ENCODE measurements at places on chromosomes 16 and 17.

- no peak for DNase-seq
Observed at GRCh38 chr16:88610909-88611812, 27.2 kb upstream of the IL17C start.

- DNase-seq: no peak
Observed at GRCh38 chr17:60901806-60902205, 224.2 kb downstream of the BCAS3 start.

DNA sequence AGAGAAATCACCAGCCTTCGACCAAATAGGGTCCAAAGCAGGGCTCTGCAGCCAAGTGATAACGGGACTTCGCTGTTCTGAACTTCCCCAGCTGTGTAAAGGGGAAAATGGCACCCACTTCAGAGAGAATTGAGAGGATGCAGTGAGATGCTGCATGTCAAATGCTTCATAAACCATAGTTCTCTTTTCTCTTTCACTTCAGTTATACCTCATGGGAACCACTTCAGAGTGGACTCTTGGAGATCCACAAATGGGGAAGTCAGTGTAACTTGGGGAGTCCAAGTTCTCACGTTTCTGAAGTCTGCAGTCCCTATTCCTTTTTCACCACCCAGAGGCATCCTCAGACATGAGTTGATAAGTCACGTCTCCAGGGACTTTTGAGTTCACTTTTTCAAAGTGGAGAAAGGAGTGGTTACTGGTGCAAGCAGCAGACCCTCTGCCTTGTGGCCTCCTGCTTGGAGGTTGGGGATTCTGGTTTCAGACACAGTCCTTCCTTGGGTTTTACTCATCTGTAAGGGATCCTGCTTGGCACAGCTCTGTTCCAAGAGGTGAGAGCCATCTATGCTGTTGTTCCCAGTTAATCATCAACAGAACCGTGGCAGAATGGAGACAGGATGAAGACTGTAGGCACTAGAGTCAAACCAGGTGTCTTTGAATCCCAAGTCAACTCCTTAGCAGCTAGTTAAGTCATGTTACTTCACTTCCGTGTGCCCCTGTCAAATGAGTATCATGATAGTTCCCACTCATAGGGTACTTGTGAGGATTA is 123.4 kb upstream of the NOL11 start:
- no peak for DNase-seq

GRCh38 chr17:45430738-45431530 is 1.7 kb downstream of the ARHGAP27 start:
- DNase-seq: no peak

- no peak for DNase-seq
Observed at GRCh38 chr16:89448656-89449055, 41.7 kb downstream of the ANKRD11 start.

DNA sequence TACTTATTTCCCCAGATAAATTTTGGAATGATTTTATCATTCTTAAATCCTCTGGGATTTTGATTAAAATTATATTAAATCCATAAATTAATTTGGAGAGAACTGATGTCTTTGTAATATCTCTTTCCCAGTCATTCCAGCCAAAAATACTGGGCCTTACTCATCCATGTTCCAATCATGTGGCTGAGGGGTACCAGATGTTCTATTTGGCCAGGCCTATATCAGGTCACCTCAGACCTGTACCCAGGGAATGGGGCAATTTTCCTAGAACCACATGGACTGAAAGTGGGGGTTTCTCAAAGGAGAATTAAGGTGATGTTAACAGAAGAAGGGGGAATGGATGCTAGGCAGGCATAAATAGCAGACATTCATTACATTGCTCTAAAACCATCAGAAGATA is 7.5 kb downstream of the SNTB2 start:
- DNase-seq: no peak

GRCh38 chr16:87368029-87368770 is 15.4 kb downstream of the FBXO31 start:
- no peak for DNase-seq

DNA sequence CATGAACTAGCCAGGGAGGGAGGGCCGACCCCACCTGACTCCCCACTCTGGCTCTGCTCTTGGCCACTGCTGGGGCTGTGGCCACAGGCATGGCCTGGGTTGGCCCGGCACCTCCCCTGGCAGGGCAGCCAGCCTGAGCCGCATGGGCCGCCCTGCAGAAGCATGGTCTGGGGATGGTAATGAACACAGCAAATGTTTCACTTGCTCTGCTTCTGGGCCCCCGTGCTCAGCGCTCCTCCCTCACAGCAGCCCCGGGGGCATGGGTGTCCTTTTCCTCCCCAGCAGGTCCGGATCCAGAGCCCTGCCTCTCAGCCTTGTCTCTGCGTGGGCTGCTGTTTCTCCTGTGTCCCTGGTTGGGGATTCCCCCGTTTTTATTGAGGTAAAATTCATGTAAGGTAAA is 30.9 kb upstream of the KCNJ12 start:
- DNase-seq: no peak

DNA sequence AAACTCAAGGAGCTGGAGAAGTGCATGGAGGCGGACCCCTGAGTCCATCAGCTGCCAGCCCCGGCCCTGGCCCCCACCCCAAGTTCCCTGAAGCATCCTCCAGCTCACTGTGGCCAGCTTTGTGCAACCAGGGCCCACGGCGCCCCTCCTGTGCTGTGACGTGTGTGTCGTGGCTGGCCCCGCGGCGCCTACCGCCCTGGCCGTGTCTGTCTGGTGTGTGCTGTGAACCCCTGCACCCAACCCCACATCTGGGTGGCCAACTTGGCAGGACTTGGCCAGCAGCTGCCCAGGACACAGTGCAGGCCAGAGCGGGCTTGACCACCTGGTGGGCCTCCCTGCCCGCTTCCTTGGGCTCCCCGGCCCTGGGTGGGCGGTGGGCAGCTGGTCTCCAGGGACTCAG is 3.2 kb downstream of the TSR3 start:
- no peak for DNase-seq

GRCh38 chr16:1788708-1789100 is 4.8 kb downstream of the IGFALS start:
- DNase-seq: no peak

GRCh38 chr17:22599322-22599721 is 907.0 kb downstream of the KCNJ18 start:
- no peak for DNase-seq

- DNase-seq: no peak
Observed at GRCh38 chr17:81066072-81066471, 31.1 kb downstream of the BAIAP2 start.

GRCh38 chr17:35218915-35219314 is 24.0 kb upstream of the SLFN5 start:
- DNase-seq: no peak

All from hematopoietic multipotent progenitor cell treated with erythropoietin and hydrocortisone succinate and interleukin-3 and kit ligand, for 8 days (in vitro differentiated cells).